ENCODE measurements at places on chromosomes 2 and 18.

- no peak for DNase-seq
Observed at GRCh38 chr2:220521551-220521950, 894.1 kb downstream of the SLC4A3 start.

- no peak for DNase-seq
Observed at GRCh38 chr18:43720041-43720440, 442.8 kb upstream of the SYT4 start.

- no peak for DNase-seq
Observed at GRCh38 chr2:135815269-135815668, 21.7 kb downstream of the LCT start.

- peak; percentile 22 for DNase-seq
Observed at GRCh38 chr2:152200565-152201465, 25.3 kb upstream of the STAM2 start.

DNA sequence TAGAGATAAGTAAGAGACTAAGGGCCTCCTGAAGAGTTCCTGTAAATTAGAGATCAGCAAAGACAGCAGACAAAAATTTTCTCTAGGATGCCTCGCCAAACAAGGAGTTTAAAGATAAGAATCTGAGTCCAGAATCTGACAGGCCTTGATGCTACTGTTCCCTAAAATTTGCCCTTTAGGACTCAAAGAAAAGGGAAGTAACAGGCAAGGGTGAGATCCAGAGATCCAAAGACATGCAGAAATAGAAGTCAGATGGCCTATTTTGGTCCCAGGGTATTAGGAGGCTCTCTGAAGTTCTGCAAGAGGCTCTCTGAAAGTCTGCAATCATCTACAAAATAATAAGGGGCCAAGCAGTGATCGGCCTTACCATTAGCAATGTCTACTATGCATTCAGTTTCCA is 33.0 kb downstream of the GALNT5 start:
- DNase-seq, result no peak

- peak; percentile 33 for DNase-seq
Observed at GRCh38 chr18:51235009-51235789, 37.7 kb upstream of the MEX3C start.

- DNase-seq, result no peak
Observed at GRCh38 chr2:239968717-239969116, 56.4 kb downstream of the NDUFA10 start.

GRCh38 chr2:20213651-20214565 is 11.0 kb downstream of the SDC1 start:
- no peak for DNase-seq

- DNase-seq, result no peak
Observed at GRCh38 chr2:112547333-112547732, 5.1 kb downstream of the POLR1B start.

GRCh38 chr2:230861552-230862255 is 3.0 kb upstream of the ITM2C start:
- DNase-seq, result no peak

GRCh38 chr2:216392945-216393840 is 19.1 kb upstream of the SMARCAL1 start:
- no peak for DNase-seq

DNA sequence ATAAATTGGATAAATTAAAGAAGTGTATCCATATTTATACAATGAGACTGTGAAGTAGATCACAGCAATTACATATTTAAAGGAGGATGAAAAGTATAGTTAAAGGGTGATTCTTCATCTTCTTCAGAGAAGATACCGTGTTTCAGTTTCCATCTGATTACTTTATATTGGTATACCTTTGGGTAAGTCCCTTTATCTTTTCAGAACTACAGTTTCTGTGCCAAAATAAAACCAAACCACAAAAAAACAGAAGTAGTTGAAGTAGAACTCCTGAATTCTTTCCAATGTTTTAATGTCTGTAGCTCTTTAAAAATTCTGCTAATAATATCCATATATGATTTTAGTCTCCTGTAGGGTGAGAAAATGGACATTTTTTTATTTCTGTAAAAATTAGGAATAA is 231.2 kb upstream of the LINC00305 start:
- no peak for DNase-seq

DNA sequence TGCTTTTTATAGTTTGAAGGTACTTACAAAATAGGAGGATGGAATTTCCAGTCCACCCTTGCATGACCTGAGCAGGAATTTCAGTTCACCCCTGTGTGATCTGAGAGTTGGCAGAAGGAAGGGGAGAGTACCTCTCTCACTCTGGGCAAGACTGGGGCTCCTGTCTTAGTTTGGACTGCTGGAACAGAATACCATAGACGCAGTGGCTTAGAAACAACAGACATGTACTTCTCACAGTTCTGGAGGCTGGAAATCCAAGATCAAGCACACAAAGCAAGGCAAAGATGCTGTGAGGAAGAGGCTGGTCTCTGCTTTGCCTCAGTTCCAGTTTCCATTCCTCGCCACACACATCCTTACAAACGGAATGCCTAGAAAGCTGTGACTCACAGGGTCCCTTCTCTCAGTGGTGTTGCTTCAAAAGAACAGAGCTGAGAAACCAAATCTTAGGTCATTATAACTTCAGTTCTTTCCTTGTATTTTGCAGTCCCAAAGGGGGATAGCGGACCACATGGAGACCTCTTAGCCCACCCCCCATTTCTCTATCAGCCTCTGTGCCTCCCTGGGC is 108.8 kb upstream of the HAAO start:
- DNase-seq, result no peak

DNA sequence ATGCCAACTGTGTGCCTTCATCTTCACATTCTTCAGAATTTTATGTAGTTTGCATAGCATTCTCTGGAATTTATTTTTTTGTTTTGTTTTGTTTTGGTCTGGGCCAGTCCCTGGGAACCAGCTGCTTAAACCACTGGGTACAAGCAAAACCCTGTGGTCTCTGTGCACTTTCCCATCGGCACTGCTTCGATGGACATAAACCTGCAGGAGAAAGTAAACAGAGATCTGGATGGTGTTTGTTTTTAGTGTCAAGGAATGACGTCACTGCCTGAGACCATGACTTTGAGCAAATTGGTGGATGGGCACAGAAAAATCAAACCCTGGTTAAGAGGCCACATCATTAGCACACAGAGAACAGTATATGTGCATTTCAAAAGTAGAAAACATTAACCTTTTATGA is 64.7 kb upstream of the RASGRP3 start:
- DNase-seq, result no peak

DNA sequence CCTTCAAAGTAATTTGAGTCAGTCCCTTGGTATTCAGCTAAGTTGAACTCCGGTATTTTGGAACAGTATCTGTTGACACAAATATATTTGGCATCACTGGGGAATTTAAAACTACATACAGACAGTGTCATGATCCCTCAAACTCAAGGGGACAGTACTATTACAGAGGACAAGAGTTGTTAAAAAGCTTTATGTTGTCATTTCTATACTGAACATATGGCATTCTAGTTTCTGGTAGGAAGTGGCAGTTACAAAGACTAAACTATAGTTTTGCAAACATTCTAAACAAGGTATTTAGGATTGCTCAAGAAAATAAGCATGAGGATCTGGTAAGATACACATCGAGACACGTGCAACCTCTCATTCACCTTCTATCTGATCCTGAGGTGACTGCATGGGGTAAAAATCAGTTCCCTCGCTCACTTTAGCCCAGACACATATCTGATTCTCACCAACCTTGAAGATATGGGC is 16.6 kb upstream of the CCNYL1 start:
- no peak for DNase-seq

- no peak for DNase-seq
Observed at GRCh38 chr18:69659142-69659651, 258.5 kb downstream of the DOK6 start.

- DNase-seq, result no peak
Observed at GRCh38 chr18:60883587-60883986, 449.6 kb upstream of the CDH20 start.

GRCh38 chr2:144454466-144455287 is 65.2 kb downstream of the ZEB2 start:
- peak; percentile 29 for DNase-seq

GRCh38 chr2:9085353-9085752 is 81.9 kb upstream of the MBOAT2 start:
- no peak for DNase-seq

DNA sequence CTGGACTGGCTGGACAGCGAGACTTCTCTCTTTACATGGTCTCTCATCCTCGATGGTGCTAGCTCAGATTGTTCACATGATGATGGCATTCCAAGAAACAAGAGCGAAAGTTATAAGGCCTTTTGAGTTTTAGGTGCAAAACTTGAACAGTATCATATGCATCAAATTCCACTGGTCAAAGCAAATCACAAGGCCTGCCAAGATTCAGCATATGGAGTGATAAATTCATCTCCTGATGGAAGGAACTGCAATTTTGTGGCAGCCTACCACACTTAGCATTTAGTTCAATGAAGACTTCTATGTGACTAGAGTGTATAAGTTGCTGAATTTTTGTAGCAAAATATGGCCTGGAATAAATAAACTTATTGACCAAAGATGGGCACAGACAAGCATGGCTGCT is 194.0 kb upstream of the EPC2 start:
- DNase-seq, result no peak

DNA sequence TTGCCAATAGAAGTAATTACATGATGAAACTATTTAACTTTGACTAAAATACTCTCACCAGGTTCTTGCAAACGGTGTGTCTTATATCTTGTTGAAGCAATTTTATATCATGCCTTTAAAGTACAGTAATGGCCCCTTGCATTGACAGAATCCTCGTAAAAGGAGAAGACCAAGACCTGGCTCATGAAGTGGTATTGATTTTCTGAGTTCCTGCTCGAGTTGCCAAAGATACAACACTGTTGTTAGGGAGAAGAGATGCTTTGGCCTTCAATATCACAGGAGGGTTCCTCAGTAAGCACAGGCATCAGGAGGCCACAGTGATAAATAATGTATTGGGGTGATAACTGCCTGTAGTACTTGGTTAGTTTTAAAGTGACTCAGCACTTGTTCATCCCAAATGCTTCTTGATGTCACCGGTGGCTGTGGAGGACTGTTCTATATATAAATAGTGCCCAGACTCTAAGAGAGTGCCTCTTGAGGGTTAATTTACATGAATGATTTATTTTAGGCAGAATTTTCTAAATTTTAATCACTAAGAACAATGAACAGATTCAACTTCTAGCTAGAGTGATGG is 571.7 kb upstream of the FANCL start:
- DNase-seq, result no peak

- no peak for DNase-seq
Observed at GRCh38 chr2:214135966-214136365, 274.9 kb upstream of the VWC2L start.

DNA sequence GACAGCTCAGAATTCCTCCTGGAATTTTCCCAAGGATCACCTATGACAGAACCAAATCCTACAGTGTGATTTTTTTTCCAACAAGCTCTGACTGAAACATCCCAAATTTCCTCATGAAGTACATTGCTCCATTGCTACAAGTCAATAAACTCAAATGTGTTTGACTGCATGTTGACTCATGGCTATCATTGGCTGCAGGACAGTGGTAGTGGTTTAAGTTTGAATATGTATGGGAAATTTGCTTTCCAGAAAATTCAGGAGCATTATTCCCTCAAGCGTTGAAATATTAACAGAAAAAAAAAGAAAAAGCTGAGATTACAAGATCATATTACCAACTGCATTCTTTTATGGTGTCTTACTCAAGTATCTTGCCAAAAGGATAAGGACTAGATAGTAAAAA is 402.8 kb upstream of the DSEL start:
- DNase-seq, result no peak

DNA sequence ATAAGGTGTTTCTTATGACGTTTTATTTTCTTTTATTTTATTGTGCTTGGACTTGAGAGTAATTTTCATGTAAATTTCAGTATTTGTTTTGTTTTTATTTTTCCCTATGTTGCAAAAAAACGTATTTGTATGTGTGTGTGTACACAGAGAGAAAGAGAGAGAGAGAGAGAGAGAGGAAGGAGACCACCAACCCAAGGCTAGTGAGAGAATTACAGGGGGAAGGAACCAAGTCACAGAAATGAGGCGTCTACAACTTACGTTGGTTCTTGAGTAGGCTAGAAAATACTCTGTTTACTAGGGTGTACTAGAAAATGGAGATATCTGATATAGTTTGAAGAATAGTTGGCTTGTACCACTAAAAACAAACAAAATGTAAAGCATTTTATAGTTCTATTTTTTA is 7.7 kb upstream of the DSC1 start:
- no peak for DNase-seq

DNA sequence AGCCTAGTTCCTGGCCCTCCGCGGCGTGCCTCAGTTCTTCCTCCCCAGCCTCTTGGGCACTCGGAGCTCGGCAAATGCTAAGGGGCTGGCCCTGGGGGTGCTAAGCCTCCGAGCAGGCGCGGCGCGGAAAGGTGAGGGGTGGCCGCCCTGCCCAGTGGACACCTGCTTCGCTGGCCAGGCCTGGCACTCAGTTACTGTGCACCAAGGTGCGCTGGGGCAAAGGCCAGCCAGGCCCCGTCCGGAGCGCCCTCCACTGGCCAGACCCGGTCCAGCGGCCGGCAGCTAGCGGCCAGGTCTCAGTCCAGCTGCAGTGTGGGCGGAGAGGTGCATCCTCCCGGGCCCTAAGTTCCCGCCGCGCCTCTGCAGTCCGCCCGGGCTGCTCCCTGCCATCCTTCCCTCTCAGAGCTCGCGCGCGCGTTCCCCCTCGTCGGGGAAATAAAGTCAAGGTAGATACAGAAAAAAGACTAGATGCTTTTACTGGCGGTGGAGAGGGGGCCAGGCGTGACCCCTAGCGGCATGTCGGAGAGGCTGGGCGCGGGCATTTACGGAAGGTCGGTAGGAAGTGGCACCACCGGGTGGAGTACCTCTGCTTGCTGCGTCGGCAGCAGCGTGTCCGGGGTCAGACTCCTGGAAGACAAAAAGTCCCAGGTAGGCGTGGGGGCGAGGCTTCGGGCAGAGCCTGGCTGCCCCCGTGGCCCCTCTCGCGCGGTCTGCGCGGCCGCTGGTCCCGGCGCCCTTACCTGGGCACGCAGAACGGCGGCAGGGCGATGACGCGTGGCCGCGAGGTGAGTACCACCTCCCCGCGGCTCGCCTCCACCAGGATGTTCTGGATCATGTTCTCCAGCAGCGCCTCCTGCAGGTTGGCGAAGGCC is 9.4 kb upstream of the CRYBA2 start:
- DNase-seq, result peak; percentile 55

DNA sequence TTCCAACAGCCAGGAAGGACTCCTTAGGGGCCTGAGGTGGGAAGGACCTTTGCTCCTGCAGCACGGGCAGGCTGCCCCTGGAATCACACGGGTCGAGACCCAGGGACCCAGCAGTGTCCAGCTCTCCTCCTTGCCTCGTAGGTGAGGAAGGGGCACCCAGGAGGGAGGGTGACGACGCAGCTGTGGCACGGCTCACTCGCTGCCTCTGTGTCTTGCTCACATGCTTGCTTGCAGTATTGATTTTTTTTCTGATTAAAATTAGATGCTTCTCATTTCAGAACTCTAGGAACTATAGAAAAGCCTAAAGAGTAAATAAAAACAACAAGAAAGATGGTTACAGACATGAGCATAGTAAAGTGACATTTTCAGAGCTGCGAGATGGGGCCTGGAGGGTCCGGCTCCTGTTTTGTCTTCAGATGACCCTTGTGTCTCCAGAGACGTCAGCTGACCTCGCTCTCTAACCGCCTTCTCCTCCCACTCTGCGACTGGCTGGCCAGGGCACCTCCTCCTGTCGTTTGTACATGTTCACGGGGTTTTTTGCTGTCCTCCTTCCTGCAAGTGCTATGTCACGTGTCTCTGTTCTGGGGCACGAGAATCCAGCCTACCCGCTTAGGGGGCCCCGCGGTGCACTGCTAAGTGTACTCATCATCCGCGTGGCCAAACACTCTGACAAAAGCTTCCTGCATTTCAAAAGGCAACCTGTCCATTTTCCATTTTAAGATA is 65.7 kb upstream of the ZNF236 start:
- no peak for DNase-seq
